ENCODE measurements at places on chromosomes 3 and 15.

- no peak for DNase-seq
Observed at GRCh38 chr3:173268781-173269180, 127.7 kb upstream of the SPATA16 start.

GRCh38 chr3:112350018-112350810, 17.3 kb downstream of the CD200 start:
- DNase-seq, result no peak

DNA sequence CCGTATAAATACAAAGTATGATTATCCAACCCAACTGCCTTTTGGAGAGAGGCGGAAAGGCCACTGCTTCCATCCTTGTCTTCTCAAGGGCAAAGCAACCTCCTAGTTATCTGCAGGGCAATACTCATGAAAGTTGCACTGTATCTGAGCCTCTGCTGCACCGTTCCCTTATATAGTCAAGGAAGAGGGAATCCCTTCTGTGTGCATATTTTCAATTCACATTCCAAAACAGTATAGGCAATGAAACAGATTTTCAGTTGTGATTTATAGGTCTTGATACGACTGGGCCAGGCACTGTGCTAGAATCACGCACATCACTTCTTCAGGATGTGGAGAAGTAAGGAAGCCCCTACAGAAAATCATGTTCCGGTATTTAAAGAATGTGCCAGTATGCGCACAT, 455.7 kb downstream of the FOXP1 start:
- no peak for DNase-seq

DNA sequence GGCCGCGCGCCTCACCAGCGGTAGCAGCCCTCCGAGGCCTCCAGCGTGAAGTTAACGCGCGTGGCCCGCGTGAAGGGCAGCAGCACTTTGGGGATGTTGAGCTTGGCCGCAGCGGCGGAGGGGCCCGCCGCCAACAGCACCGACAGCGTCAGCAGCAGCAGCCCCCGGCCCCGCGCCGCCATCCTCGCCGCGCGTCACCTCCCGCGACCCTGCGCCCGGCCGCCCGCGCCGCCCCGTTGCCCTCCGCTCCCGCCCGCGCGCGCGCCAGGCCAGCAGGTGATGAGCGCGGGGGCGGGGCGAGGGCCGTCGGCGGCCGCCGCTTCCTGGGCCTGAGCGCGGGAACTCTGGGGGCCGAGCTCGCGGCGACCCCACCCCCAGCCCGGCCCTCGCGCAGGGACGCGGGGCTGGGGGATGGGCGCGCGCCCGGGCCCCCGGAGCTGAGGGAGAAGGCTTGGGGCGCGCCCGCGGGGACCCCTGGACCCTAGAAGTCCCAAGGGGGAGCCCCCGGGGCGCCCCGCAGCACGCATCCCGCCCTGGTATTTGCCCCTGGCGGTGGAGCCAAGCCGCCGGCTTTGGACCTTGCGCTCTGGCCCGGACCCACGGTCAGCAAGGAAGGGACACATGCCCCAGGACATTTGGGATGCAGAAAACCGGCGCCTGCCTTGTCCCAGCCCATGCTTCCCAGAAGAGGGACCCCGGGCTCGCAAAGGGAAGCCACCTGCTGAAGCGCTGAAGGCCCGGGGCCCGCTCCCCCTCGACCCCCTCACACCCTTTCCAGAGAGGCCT, at the start of gene NUP210:
Gene NUP210, minus strand, starts transcription at position 278 of the 786 bp plus-strand sequence. Its CDS starts 96 bp downstream, at position 182.
- DNase-seq, result peak; percentile 75

GRCh38 chr3:170270282-170270881, 48.2 kb downstream of the PRKCI start:
- no peak for DNase-seq

- no peak for DNase-seq
Observed at GRCh38 chr3:146342989-146343388, 92.1 kb upstream of the PLSCR4 start.

DNA sequence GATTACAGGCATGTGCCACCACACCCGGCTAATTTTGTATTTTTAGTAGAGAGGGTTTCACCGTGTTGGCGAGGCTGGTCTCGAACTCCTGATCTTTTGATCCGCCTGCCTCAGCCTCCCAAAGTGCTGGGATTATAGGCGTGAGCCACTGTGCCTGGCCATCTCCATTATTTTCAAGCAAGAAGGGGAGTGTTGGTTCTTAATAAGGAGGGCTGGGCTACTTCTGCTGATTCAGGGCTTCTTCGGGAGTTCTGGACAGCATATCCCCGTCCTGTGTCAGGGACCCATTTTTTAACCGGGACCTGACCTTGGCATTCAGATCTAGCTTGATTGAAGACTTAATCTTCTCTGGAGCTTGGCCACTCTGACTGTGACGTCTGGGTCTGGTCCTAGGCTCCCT, 74.1 kb upstream of the SYN2 start:
- DNase-seq, result no peak

DNA sequence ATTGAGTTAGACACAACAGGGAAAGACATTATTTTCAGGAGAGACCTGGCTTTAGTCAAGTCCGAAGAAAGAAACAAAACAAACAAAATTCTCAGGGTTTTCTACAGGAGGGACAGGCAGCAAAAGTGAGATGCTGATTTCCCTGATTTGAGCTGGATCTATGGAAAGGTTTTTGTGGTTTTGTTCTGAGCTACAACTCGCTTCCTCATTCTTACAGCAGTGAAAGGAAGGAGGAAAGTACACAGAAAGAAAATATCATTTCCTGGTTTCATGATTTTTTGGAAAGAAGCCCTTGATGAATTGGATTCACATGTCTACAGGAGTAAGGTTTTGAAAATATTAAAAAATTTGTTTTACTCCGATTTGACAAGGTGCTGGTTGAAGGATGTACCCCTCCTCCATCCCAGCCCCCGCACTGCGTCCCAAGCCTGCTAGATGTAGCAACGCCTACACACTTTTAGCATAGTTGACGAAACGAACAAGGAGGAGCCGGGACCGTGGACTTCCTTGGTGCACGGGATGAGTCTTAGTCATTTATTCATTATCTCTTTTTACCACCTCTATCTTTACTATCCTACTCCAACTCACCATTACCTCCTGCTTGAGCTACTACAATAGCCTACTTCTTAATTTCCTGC, 10.8 kb downstream of the PRICKLE2 start:
- no peak for DNase-seq
